Stimulated activated CD4-positive, alpha-beta T cell treated with anti-CD3 and anti-CD28 coated beads, Interleukin-1b, Interleukin-23, amount 100 ng/mL, for 24 hours (primary cell): ENCODE measurements at places on chromosomes 1 and 21.
A peak's percentile ranks its signal among the peaks of the same experiment; 100 is the strongest.

GRCh38 chr1:60281360-60281932 is 207.9 kb upstream of the C1orf87 start:
- DNase-seq: no peak

DNA sequence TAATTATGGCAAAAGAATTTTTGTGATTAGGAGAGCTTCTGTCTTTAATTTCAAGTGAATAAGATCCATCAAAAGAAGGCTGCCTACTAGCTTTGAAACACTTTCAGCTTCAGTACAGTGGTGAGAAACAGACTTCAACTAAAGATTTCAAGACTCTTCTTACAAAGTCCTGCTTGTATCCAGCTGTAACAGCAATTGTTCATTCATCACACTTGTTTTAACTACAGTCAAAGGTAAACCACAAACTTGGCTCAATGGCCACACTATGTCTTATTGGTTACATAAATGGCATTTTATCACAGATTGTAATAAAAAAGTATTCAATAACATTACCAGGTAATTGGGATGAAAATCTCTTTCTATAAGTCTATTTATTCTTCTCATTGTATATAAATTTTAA is 59.2 kb downstream of the WARS2 start:
- no peak for DNase-seq

DNA sequence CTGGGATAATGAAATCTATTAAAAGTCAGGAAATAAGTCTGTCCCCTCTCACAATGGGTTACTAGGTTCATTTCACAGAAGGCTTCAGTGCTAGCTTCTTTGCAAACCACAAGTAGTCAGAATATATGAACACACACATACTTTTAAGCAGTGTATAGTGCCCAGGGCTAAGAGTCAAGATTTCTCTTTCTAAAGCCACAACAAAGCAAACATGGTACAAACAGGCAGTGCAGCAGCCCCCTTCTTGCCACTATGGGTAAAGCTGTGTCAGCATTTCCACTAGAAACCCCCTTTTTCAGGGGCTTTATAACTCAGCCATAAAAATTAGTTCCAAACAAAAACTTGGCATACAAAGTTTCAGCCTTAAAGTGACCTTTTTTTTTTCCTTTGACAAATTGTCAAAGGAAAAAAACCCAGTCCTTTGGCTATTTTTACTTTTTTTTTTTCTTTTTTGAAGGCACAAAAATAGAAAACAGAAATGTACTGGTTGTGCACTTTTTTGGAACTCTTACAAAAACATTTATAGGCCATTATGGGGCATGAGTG is 315.4 kb downstream of the LMO4 start:
- no peak for DNase-seq

DNA sequence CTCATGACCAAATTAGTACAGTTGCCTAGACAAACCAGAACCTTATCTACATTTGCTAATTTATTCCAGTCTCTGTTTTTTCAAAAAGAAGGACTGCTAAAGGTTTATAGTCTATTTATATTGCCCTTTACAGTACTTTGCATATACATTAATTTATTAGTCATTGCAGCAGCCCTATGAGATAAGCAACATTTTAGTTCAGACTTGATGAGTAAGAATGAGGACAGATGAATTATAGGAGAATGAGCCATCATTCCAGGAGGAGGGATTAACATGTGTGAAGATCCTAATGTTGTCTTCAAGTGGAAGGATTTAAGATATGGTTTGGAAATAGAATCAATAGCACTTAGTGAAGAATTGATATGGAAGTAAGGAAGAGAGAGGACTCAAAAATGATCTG is 152.4 kb downstream of the KCTD3 start:
- no peak for DNase-seq

- DNase-seq: no peak
Observed at GRCh38 chr1:59340411-59341307, 43.8 kb downstream of the FGGY start.

DNA sequence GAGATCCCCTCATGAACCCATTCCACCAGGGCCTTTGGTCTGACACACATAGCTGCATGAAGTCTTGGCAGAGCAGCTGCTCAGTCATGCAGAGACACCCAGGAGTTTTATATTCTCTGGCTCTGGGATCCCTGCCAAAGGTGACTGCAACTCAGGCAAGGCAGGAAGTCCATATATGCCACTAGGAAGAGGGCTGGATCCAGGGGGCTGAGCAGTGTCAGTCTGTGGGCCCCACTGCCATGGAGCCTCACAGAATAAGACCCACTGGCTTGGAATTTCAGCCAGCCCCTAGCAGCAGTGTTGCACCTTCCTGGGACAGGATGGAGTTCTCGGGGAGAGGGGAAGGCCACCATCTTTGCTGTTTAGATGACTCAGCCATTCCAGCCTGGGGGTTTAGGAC is 199.7 kb downstream of the TBX15 start:
- no peak for DNase-seq

DNA sequence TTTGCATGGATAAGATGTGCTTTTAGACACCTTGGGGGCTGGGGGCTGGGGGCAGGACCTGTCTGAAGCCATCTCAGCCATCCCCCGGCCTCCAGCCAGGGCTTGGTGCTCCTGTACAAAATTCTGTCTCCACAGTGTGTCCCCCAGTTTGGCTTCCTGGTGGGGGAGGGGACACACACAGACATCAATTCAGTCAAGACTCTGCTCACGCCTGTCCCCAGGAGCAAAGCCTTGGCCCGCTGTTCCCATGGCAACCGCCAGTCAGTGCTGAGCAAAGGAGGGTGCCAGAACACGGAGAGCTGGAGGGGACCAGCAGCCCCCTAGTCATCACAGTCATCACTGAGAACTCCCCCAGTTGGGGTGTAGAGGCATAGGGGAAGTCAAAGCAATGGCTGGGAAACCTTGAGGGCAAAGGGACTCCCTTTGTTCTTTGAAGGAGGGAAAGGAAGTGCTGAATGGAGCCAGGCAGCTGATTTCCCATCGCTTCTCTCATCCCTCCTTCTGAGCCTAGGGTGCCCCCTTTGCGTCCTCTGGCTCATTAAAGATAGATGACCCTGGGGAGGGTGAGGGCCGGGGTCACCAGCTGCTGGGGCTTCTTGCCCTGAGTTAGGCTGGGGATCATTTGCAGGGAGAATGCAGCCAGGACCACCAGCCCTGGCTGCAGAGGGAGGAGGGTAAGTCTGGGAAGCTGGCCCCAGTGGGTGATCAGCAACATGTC is 134.9 kb upstream of the IPO9 start:
- DNase-seq: no peak

GRCh38 chr1:243849421-243850201 is 432 bp downstream of the AKT3 start:
- DNase-seq: peak; percentile 26

GRCh38 chr1:224378855-224379631 is 22.4 kb downstream of the CNIH4 start:
- no peak for DNase-seq

GRCh38 chr21:46154155-46154954 is 1.0 kb downstream of the FTCD start:
- DNase-seq: no peak

- DNase-seq: no peak
Observed at GRCh38 chr1:78061825-78062523, 16.2 kb downstream of the GIPC2 start.

DNA sequence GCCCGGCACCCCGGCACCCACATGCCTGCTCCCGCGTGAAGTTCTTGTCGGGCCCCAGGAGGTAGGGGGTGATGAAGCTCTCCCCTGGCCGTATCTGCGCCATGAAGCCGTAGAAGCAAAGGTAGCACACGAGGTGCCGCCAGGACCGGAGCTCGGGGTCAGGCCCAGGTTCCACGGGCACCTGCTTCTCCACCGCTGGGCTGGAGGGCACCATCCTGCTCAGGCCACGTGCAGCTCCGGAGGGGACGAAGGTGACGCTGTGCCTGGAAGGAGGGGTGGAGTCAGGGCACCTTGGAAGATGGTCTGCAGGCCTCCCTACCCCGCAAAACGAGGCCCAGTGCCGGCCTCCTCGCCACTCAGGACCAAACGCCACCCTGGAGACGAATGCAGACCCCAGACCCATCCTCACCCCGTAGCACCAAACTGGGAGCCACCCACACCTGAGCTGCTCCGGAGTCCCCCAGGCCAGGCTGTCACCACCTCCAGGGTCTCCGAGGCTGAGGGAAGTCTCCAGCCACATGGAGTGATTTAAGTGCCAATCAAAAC is 4.4 kb downstream of the SLC19A1 start:
- DNase-seq: no peak

DNA sequence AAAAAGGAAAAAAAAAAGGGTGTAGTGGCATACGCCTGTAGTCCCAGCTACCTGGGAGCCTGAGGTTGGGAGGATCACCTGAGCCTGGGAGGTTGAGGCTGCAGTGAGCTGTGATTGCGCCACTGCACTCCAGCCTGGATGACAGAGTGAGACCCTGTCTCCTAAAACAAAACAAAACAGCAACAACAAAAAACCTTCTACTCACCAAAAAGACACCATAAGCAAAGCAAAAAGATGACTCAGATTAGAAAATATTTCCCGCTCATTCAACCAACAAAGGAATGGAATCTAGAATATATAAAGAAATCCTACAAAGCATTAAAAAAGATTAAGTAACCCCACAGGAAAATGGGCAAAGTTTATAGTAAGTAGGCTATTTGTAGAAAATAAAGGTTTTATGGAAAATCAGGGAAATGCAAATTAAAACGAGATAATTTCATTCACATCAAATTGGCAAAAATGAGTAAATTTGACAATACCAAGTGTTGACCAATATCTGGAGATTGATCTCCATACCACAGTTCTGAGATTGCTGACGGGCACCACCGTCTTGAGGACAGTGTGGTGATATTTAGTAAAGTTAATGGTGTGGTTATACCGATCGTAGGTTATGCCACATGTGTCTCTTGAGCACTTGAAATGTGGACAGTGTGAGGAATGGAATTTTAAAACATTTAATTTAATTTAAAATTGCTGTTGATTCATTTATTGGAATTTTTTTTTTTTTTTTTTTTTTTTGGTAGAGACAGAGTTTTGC is 54.0 kb downstream of the PIK3CD start:
- no peak for DNase-seq

GRCh38 chr1:168273575-168273974 is 7.1 kb upstream of the TBX19 start:
- DNase-seq: no peak

DNA sequence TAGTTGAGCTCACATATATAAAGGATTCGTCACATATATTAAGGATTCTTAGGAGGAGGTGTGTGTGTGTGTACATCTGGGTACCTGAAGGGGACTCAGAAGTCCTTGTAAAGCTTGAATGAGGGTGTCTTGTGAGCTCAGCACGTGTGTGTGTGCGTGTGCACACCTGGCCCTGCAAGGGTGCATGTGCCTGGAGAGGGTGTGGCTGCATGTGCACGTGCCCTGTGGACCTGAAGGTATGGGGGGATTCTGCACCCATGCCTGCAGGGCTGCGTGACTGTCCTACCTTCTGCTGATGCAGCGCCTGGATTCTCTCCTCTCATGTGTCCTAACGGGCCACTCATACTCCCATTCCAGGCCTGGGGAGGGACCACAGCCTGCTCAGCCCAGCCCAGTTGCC is 24.0 kb downstream of the EPHA8 start:
- DNase-seq: no peak

DNA sequence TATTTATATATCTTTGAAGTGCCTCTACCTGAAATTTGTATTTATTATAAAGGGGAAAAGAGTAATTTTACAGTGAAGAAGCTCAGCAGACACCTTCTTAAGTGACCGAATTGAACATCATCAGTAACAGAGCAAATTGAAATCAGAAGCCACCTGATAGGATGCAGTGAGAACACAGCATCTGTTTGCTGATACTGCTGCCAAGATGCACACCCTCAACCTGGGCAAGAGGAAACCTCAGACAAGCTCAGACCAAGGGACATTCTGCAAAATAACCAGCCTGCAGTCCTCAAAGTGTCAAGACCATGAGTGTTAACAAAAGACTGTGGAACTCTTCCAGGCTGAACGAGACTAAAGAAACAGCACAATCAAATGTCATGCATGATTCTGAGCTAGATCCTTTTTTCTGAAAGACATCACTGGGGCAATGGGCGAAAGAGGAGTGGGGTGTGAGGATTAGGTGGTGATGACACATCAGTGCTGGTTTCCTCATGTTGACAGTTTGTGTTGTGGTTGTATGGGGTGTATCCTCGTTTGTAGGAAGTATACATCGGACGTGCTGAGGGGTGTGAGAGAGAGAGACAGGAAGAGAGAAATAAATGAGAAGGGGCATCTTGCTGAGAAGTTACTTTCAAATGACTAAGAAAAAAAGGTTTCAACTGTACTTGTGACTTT is 103.7 kb downstream of the ABCA4 start:
- DNase-seq: no peak

GRCh38 chr21:33836408-33836807 is 79.2 kb downstream of the ATP5PO start:
- no peak for DNase-seq

- no peak for DNase-seq
Observed at GRCh38 chr1:51799372-51799771, 79.2 kb downstream of the NRDC start.
